AG08395 (cell line): ENCODE measurements at places on chromosomes 1 and 21.
A peak's percentile ranks its signal among the peaks of the same experiment; 100 is the strongest.

DNA sequence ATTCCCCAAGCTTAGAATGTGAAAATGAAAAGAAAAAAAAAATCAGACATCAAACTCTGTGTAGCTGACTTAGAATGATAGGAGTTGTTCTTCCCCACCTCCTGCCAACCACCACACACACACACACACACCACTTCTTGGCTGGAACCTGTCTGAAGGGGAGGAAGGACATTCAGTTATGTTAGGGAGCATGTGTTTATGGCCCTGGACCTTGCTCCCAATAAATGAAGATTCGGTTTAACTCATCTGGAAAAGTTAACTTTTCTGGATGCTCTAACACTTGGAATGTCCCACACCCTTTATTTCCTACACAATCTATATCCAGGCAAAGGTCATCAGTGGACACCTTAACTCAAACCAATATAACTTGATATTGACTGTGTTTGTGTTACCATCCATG, 112.4 kb downstream of the DAB1 start:
- DNase-seq = no peak

DNA sequence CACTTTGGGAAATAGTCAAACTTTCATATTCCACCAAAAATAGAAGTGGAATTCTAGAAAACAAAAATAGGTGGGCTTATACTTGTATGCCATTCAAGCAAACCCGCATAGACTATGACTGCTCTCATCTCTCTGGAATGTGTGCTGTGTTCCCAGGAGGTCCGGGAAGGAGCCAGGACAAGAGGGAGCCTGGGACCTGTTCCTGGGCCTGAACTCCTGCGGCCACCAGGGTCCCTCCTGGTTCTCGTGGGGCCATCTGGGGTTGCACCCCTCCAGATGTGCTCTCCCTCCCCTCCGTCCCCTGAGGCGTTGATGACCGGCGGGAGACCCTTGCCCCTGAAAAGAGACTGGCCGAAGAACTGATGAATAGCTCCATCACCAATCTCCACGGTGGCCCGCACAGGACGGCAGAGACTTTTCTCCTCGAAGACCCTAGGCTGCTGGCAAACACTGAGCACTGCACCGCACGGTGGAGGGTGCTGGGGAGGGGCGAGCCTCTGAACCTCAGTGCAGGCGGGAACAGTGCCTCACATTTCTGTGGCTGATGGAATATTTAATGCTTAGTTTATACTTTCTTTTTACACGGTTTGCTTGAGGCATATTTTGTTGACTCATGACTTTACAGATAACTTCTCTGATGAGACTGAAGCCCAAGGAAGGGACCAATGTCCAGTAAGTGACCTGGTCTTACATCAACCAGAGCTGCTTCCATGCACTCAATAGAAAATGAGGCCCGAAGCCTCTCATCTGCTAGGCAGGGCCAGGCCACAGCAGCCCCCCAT, 9.6 kb upstream of the ADARB1 start:
- DNase-seq = no peak

GRCh38 chr1:9416506-9416905, 122.8 kb upstream of the SLC25A33 start:
- no peak for DNase-seq

DNA sequence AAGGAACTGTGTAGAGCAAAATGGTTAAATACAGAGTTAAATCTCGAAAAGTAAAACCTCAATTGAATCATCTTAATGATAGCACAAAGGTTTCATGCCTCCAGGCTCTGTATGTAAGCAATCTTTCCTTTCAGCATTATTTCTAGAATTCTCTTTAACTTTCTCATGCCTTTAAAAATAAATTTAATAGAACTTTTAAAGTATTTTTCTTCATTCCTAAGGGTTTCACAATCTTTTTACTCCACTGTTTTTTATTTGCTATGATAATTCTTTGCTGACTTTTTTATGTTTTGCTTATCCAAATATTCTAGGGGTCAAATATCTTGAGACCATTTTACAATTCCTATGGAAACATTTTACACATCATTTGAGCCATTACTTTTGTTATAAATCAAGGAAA, 288.0 kb downstream of the BACH1 start:
- no peak for DNase-seq

- no peak for DNase-seq
These were observed 46.3 kb downstream of the DAB1 start for GRCh38 chr1:57377339-57378139.

DNA sequence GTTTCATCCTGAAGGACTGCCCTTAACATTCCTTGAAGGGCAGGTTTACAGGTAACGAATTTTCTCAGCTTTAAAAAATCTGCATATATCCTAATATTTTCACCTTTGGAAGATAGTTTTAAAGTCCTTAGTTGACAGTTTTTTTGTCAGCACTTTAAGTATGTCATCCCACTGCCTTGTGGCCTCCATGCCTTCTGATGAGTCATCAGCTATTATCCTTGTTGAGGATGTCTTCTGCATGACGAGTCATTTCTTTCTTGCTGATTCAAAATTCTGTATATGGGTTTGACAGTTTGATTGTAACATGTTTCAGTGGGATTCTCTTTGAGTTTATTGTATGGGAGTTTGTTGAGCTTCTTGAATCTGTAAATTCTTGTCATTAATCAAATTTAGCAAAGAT, 500.6 kb downstream of the DISC1 start:
- DNase-seq = peak; percentile 77
